ENCODE measurements at places on chromosomes 6 and 20.

DNA sequence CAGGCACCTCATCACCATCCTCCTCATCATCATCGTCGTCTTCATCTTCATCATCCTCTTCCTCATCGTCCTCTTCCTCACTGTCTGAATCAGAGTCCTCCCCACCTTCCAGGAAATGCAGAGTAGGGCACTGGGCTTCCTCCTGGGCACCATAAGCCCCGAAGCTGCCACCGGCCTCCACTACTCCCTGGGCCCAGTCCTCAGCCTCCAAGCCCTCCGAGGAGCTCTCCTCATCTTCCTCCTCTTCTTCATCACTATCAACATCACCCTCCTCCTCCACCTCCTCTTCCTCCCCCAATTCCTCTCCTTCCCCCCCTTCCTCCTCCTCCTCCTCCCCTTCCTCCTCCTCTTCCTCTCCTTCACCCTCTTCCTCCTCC is 1.7 kb downstream of the CENPB start:
- no peak for DNase-seq

GRCh38 chr6:72792692-72793091 is 170.8 kb downstream of the KCNQ5 start:
- DNase-seq = no peak

- DNase-seq = no peak
Measured at GRCh38 chr6:85923013-85923430, 280.3 kb upstream of the SYNCRIP start.

GRCh38 chr6:62441182-62441581 is 155.2 kb upstream of the KHDRBS2 start:
- DNase-seq = no peak

Measured in naive thymus-derived CD4-positive, alpha-beta T cell (primary cell).